ENCODE measurements at places on chromosomes 3 and 15.

GRCh38 chr3:149299938-149300801 lies 33.3 kb downstream of the TM4SF18 start:
- peak; percentile 76 for DNase-seq

DNA sequence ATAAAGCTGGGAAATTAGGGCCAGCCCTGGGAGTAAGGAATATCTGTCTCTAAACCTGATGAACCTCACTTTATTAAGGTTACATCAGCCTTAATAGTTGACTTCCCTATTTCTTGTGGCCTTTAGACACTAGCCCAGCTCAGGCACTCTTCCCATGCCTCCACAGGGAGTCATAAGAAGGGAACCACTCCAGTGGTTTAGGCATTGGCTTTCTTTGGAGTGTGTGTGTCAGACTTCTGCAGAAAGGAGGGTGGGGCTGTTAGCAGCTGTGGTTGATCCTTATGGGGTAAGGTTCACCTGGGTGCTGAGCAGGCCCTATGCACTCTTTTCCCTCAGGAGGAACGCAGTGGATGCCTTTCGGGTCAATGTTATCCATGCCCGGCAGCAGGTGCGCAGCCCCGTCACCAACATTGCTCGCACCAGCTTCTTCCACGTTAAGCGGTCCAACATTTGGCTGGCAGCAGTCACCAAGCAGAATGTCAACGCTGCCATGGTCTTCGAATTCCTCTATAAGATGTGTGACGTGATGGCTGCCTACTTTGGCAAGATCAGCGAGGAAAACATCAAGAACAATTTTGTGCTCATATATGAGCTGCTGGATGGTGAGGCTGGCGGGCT lies 4.0 kb downstream of the AP2M1 start:
- DNase-seq, result no peak

DNA sequence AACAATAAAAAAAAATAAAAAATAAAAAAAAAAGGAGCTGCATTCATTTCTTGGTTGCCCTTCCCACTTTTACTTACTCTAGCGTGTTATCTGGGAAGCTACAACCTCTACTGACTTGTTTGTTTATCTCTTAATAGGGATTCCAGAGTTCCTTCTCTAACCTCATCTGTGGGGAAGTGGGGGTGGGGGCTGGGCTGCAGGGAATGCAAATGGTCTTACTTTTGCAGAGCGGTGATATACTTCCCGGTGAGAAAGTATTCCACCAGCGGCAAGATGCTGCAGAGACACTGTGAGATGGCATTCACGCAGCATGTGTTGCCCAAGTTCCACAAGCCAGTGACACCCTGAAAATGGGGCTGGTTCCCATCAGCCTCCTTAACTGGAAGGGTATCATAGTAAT lies 2.1 kb downstream of the USP50 start:
- DNase-seq, result no peak

DNA sequence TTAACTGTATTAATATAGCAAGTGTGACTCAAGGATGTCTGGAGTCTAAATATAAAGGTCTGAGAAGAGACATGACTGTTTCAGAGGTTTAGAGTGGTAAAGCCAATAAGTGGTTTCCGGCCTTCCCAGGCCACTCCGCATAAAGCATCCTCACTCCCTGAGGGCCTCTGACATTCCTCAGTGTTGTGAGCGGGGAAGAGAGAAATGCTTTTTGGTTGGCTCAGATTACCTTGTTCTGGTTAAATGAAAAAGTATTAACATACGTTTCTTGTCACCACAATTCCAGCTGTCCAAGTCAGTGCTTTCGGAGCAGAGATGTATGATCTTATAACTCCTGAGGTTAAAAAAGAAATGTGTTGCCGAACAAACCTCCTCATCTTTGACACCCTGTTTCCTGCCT lies 103.8 kb downstream of the RBMS3 start:
- DNase-seq, result peak; percentile 71

DNA sequence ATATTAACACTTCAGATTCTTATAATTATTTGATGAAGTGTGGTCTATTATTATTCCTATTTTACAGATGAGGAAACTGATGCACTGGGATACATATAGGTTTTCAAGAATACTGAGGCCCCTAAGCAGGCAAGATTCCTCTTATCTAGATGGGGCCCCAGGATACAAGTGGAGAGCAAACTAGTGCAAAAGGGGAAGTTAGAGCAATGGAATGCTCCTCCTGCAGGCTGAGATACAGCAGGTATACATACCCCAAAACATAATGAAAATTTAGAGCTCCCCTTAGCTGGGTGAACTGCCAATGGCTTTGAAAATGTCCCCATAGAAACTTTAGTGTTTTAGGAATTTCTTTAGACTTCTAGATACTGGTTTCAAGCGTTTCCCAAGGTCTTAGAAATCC lies 247.1 kb downstream of the CHST2 start:
- no peak for DNase-seq

- DNase-seq, result no peak
These were observed 100.7 kb downstream of the SHOX2 start for GRCh38 chr3:158005391-158006100.

DNA sequence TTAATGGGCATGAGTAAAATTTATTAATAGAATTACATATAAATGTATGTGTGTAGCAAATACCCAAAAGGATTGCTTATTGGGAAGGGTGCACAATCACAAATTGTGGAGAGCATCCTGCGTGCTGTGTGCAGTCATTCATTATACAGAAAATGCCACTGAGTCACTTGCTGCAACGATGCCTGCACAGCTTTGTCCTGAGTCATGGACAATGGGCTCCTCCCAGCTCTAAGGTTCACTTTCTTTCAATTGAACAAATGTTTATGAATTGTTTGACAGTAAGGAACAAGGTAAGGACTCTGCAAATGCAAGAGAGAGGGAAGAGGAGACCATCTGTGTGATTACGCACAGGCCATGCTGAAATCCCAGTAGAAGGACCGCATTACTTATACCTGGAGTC lies 18.7 kb downstream of the CFAP161 start:
- no peak for DNase-seq

- DNase-seq, result no peak
These were observed 311.1 kb downstream of the ZPLD1 start for GRCh38 chr3:102745881-102746280.

- no peak for DNase-seq
These were observed 47.8 kb upstream of the WNT5A start for GRCh38 chr3:55534876-55535275.

DNA sequence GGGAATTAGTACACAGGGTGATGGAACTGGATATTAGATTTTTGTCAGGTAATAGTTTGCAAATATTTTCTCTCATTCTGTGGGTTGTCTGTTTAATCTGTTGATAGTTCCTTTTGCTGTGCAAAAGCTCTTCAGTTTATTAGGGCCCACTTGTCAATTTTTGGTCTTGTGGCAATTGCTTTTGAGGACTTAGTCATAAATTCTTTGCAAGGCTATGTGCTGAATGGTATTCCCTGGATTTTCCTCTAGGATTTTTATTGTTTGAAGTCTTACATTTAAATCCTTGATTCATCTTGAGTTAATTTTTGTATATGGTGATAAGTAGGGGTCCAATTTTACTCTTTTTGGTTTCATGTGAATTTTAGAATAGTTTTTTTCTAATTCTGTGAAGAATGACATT lies 111.3 kb downstream of the ARRDC4 start:
- no peak for DNase-seq

GRCh38 chr3:143697975-143698374 lies 150.3 kb downstream of the SLC9A9 start:
- no peak for DNase-seq

- DNase-seq, result no peak
These were observed 14.4 kb upstream of the CCDC39 start for GRCh38 chr3:180693656-180694055.

- no peak for DNase-seq
These were observed 40.8 kb downstream of the MRAS start for GRCh38 chr3:138389144-138389601.

- DNase-seq, result no peak
These were observed 11.0 kb upstream of the PIK3CB start for GRCh38 chr3:138845771-138846173.

GRCh38 chr15:101246824-101247745 lies 4.8 kb downstream of the CHSY1 start:
- DNase-seq, result no peak

DNA sequence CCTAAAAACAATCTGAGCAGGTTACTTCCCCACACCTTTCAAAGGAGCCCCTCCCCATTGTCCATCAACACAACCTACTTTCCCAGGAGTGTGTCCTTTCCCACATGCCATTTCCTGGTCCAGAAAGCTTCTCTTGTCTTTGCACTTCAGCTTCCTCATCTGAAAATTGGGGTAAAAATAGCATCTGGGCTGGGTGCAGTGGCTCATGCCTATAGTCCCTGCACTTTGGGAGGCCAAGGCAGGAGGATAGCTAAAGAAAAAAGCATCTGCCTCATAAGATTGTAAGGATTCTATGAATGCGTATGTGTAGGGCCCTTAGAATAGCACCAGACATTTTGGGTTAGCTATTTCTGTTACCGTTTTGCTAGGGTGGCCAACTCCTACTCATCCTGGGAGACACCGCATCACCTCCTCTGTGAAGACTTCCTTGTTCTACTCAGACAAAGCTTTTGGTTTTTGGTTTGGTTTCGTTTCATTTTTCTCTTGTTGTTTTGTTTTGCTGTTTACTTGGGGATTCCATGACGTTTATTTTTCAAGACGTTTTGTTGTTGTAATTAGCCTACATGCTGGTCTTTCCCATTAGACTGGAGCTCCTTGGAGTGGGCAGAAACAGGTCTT lies 224.4 kb upstream of the TLE3 start:
- DNase-seq, result peak; percentile 52

GRCh38 chr3:79887213-79887612 lies 119.4 kb upstream of the ROBO1 start:
- no peak for DNase-seq

- no peak for DNase-seq
These were observed 97.7 kb downstream of the RPL39L start for GRCh38 chr3:187041362-187042307.

- DNase-seq, result no peak
These were observed 379.6 kb upstream of the ATP11B start for GRCh38 chr3:182413682-182414081.

GRCh38 chr15:42836251-42836650 lies 84.3 kb downstream of the TTBK2 start:
- DNase-seq, result no peak

DNA sequence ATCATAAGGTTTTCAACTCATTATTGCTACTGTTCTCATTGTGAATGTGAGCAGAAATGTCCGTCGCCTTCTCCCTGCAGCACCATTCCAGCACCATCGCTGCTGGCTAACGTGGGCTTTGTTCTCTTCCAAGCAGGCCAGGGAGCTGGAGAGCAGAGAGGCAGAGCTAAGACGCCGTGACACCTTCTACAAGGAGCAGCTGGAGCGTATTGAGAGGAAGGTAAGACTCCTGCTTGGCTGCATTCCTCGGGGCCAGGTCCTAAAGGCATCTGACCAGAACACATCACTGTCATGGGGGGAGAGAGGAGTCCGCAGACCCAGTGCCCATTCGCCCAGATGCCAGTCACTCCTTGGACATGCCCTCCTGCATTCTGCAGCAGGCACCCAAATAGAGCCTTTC lies 130.4 kb upstream of the PLXNA1 start:
- DNase-seq, result no peak

DNA sequence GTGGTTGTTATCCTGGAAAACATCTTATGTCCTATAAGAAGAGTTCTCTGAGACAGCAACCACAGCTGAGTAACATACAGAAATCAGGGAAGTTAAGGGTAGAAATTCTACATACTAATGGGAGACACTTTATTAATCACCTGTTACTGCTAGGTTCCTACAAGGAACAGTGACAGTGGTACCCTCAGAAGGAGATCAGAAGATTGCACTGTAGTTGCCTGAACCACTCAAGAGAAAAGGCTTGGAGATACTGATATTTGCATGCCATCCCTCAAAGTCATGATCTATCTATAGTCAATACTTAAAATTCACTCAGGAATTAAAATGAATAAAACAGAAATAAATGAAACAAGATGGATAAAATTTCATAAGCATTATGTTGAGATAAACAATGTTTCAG lies 136.0 kb downstream of the LMLN start:
- DNase-seq, result no peak

GRCh38 chr3:43019006-43019809 lies 40.1 kb downstream of the GASK1A start:
- no peak for DNase-seq

Measured in muscle of back (tissue), 13 donors.